ENCODE measurements at places on chromosomes 7 and 10. TPM values are rescaled to one million over a fixed set of nuclear protein-coding genes. Genes with fewer than 3 reads are reported as not detected.

The PNLIP gene
- not detected for polyA plus RNA-seq

The TTYH3 gene
- 61.1 TPM for polyA plus RNA-seq

The GFRA1 gene
- 28.4 TPM for polyA plus RNA-seq

The PODXL gene
- polyA plus RNA-seq, result 76.4 TPM

The NUTM2D gene
- polyA plus RNA-seq, result 10.5 TPM

DNA sequence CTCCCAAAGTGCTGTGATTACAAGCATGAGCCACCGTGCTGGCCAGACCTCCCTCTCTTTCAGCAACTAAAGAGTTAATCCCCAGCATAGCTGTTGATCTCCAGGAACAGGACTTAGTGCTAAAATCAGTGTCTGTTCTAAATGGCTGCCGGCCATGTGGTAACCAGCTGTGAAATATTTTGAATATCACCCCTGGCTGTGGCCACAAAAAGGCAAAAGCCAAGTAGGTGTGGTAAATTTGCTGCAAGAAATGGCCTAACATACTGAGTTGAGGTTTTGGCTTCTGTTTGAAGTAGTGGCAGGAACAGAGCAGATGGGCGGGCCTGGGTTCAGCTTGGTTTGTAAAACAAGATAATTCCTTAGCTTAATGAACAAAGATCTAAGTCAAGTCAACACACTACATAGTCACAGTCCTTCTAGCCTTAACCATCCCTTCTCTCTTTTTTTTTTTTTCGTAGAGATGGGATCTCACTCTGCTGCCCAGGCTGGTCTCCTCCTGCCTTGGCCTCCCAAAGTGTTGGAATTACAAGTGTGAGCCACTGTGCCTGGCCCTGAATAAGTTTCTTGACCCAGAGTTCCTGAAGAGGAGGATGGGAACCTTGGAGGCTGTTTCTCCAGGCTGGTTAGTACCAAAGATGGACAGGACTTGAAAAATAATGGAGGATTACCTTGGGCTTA lies 22.7 kb upstream of the AGFG2 start:
- peak; percentile 77 for DNase-seq

DNA sequence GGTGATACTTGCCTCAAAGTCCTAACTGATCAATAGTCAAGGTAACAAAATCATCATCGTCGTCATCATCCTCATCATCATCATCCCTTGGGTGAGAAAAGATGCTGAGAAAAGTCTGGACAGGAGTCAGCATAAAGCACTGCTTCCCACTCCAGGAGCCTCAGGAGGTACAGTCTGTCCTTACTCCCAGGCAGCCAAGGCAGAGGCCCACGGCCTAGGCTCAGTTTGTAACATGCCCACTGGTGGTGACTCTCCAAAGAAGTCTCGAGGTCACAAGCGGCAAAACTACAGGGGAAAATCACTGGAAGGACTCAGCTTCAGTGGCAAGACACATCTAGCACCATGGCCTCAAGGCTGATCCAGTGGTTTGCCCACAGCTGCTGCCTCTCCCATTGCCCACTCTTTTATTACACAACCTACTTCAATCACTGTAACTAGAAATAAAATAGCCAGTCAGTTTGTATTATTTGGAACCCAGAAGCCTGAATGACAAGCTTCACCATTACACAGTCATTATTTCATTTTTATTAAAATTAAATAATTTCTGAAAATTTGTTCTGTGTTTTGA lies 150.4 kb downstream of the SRPK2 start:
- DNase-seq, result no peak

DNA sequence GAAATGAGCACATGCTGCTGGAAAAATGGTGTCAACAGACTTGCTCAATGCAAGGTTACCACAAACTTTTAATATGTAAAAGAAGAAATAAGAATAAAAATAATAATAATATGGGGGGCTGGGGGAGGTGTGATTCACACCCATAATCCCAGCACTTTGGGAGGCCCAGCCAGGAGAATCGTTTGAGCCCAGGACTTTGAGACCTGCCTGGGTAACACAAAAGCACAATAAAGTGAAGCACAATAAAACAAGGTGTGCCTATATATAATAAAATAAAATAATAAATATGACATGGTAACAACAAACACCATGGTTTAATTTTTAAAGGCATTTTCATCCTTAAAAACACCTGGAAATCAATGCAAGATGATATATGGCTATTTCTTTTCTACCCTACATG lies 25.1 kb downstream of the EIF3A start:
- DNase-seq, result no peak

GRCh38 chr7:112103246-112103645 lies 103.0 kb downstream of the DOCK4 start:
- no peak for DNase-seq

DNA sequence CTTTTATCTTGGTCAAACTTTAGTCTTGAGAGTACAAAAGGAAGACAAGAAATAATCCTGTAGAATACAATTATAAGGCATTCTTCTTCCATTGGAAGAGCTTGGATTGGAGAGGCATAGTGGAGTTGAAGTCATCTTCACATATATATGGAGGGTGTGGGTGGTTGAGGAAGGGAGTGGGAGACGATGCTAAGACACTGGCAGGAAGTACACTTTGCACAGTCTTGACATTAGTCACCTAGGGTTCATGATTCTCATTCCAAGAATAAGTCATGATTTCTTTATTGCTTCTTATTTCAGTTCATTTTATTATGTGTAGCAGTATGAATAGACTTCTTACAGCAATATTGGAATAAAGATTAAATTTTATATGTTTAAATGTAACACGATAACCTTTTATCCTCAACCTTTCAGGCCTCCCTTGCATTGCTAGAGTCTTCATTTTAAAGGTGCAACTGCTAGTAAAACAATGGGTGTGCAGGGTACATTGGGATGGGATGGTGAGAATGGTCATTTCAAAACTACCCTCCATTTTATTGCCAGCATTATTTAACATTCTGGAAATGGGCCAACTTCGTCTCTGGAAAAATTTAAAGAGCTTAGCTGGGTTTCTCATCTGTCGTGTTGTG lies 12.3 kb upstream of the SLC26A3 start:
- no peak for DNase-seq

GRCh38 chr7:124101173-124101768 lies 68.4 kb upstream of the TMEM229A start:
- no peak for DNase-seq

- DNase-seq, result no peak
Measured at GRCh38 chr7:111029574-111030251, 61.2 kb upstream of the LRRN3 start.

GRCh38 chr10:16141499-16141898 lies 281.2 kb upstream of the MINDY3 start:
- no peak for DNase-seq

DNA sequence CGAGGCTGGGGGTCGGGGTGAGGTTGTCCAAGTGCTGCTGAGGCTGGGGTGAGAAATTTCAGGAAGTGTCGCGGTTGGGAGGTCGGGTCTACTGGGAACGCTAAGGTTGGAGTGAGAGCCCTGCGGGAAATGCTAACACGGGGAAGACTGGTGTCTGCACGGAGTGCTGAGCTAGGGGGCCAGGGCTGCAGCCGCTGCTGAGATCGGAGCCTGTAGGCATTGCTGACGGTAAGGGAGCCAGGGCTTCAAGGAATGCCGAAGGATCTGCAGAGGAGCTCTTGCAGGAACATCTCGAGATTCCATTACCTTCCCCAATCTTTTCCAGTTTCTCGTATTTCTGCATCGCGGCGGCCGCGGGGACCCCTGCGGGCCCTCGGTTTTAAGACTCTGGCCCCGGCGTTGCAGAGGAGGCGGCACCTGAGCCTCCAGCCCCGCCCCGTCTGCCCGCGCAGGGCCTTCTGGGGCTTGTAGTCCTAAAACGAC lies at the start of gene CDK5:
TSS of gene CDK5 (minus strand) at position 392 of the 483 bp plus-strand sequence. CDS start at position 343, 49 bp downstream.
- no peak for DNase-seq

DNA sequence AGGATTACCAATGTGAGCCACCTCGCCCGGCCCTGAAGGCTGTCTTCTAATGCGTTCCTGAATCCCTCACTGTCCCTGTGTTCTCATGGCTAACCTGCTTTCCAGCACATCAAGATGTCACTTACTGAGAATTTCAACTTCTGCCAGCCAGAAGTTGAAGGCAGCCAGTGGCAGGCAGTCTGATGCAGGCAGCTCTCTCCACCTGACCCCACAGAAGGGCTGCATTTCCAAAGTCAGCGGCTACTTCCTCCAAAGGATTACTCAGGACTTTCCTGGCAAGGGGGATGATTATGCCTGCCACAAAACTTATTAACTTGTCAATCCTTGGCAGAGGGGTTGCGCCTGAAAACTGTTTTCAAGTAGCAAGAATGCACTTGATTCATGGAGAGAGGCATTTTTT lies 1219.4 kb downstream of the TYW1 start:
- DNase-seq, result peak; percentile 75

DNA sequence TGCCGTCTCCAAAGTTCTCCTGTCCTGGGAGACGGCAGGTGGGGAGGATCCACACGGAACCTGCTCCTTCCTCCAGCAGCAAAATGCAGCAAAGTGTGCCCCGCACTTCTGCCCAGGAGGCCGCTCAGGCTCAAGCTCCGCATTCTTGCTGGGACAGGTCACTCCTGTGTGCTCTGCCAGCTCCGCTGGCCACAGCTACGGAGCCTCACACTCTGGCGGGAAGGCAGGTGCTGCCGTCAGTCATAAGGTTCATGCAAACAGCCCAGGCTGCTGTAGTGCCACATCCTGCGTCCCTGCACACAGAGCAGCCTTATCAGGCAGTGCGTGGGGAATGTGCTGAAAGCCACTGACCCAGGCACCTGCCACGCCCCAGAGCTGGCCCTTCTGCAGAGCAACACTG lies 22.4 kb downstream of the ADGRA1 start:
- DNase-seq, result peak; percentile 79

DNA sequence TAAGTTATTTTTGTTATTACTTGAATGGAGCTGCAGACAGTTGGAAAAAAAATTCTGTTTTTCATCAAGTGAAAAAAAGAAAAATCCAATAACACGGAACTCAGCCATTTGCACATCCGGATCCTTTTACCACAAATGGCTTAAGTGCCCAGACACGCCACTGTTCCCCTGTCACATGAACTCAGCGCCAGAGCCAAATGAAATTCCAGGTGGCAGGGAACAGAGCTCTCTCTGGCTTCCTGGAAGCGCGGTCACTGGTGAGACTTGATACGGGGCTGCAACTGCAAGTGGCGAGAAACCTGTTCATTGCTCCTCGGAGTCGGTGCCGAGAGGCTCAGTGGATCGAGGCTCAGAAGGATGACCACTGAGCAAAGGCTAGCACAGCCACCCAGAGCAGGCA lies 60.8 kb upstream of the NPTX2 start:
- DNase-seq, result no peak

DNA sequence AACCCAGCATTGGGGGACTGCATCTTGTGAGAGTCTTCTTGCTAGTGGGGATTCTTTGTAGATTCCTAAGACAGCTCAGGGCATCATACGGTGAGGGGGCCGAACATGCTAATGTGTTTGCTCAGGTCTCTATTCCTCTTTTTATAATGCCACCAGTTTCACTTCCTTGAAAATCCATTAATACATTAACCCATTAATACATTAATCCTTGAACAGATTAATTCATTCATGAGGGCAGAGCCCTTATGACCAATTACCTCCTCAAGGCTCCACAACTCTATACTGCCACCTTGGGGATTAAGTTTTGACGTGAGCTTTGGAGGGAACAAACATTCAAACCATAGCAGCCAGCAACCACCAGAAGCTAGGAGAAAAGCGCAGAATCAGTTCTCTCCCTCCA lies 67.2 kb upstream of the POT1 start:
- no peak for DNase-seq

GRCh38 chr10:82411416-82411815 lies 536.4 kb downstream of the NRG3 start:
- no peak for DNase-seq

- DNase-seq, result peak; percentile 72
Measured at GRCh38 chr10:118471863-118472262, 123.6 kb downstream of the PRLHR start.

- DNase-seq, result no peak
Measured at GRCh38 chr10:16449454-16449853, 12.6 kb downstream of the PTER start.

DNA sequence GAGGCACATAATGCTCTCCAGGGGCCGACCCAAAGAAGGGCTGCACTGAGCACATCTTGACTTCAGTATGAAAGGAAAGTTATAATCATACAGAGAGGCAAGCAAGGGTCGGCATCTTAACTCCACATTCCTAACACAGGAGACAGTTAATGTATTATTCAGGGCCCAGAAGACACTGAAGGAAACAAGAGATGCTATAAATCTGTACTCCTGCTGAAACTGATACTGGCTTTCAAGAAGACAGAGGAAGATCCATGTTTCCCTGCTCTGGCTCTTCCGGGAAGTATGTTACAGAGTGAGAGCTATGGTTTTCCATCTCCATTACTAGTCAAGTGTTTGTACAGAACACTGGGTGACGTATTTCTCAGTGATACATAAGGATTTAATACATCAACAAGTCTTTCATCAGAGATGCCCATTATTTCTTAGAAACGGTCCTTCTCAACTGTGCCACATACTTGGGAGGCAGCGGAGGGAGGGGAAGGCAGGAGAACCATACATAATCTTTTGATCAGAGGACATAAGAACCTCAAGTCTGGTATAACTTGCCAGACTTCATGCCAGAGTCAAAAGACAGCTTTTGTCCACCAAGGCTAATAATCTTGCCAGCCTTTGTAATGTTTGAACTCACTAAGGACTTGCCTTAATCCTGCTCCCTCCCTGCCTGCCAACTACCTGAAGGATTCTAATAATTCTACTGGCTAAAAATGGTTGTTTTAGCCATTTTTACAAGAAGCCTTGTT lies 58.1 kb downstream of the ENO4 start:
- no peak for DNase-seq

DNA sequence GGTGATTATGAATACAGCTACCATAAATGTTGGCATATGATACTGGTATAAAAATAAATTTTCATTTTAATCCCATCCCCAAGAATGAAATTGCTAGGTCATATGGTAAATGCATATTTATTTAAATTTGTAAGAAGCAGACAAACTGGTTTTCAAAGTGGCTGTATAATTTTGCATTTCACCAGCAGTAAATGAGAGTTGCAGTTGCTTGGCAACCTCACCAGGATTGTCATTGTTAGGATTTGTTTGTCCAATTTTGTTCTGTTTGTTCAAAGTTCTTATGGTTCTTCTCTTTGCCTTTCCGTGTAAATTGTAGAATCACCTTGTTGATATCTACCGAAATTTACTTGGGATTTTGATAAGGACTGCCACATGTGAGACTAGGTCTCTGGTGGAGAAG lies 237.4 kb downstream of the OTUD1 start:
- DNase-seq, result no peak

- peak; percentile 8 for DNase-seq
Measured at GRCh38 chr10:58609532-58610150, 97.0 kb downstream of the BICC1 start.

- no peak for DNase-seq
Measured at GRCh38 chr10:126094537-126094936, 198.2 kb downstream of the FANK1 start.

GRCh38 chr10:12351889-12352288 lies 2.5 kb downstream of the CAMK1D start:
- no peak for DNase-seq

DNA sequence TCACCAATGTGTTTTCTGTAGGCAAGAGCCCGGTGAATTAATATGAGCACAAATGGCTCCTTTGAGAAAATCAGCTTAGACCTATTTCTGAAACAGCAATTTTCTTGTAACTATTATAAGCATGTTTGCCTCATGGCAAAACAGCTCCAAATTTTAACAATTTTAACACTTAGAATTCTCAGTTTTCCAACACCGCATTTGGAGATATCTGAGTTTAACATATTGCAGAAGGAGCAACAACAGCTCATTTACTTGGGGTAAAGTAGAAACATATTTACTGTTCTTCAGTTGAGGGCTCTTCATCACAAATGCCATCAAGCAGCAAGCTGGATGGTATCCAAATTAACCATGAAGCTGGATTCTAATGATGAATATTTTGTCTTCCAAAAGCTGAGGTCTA lies 134.0 kb upstream of the SLC26A5 start:
- DNase-seq, result no peak

- DNase-seq, result no peak
Measured at GRCh38 chr10:22657566-22658225, 56.7 kb downstream of the PIP4K2A start.
